ENCODE measurements at places on chromosomes 5 and 9.

- no peak for DNase-seq
These were observed 500.2 kb downstream of the SPOCK1 start for GRCh38 chr5:136998854-136999357.

DNA sequence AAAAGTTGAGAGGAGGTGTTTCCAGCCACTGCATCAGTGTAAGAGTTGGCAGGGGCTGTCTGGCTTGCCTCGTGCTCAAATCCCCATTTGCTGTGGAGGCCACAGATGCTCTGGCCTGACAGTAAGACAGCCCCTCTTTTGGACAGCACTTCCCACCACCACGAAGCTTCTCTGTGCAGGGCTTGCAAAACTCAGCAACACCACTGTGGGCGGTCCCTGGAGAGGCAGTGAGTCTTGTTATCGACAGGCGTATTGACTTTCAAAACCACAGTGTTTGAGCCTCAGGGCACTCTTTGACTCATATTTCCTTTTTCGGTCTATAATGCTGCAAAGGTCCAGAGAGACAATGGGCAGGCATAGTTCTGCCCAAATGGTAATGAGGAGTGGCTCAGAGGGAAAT lies 539.5 kb downstream of the EBF1 start:
- DNase-seq: peak; percentile 32

DNA sequence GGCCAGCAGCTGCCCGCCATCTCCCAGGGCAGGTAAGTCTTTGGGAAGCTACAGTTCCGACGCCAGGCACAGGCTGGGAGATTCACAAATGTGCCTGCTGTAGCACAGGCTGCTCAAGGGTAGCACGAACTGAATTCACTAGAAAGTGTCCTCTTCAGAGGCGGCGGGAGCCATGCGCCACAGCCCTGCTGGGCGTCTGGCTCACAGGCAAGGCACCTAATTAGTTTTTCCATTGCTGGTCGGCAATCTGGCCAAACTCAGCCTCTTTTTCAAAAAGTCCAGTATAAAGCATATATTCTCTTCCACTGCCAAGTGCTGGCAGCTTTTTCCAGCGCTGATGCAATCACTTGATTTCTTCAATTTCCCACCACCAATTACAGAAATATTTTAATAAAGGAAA lies 128.9 kb upstream of the RAPGEF1 start:
- DNase-seq: no peak

- no peak for DNase-seq
These were observed 294.3 kb downstream of the FBXL7 start for GRCh38 chr5:15794052-15794985.

- DNase-seq: no peak
These were observed 6.1 kb downstream of the SARDH start for GRCh38 chr9:133731876-133732638.
